Stimulated activated naive CD4-positive, alpha-beta T cell treated with Interleukin-2 at 50 U/mL for 16 hours (primary cell): ENCODE measurements at places on chromosomes 13 and 19.
A peak's percentile ranks its signal among the peaks of the same experiment; 100 is the strongest.

- DNase-seq, result no peak
These were observed 10.1 kb downstream of the MIER2 start for GRCh38 chr19:334296-335071.

- DNase-seq, result no peak
These were observed 5.8 kb downstream of the GYS1 start for GRCh38 chr19:48987323-48987722.

- DNase-seq, result peak; percentile 91
These were observed 100.4 kb downstream of the STK24 start for GRCh38 chr13:98476538-98476966.

GRCh38 chr19:41421314-41421713 is 5.9 kb downstream of the B3GNT8 start:
- no peak for DNase-seq

- no peak for DNase-seq
These were observed 390.8 kb downstream of the FOXO1 start for GRCh38 chr13:40275636-40276035.

GRCh38 chr13:108168929-108169328 is 46.4 kb downstream of the LIG4 start:
- DNase-seq, result no peak
